ENCODE measurements at places on chromosomes 4 and X.

DNA sequence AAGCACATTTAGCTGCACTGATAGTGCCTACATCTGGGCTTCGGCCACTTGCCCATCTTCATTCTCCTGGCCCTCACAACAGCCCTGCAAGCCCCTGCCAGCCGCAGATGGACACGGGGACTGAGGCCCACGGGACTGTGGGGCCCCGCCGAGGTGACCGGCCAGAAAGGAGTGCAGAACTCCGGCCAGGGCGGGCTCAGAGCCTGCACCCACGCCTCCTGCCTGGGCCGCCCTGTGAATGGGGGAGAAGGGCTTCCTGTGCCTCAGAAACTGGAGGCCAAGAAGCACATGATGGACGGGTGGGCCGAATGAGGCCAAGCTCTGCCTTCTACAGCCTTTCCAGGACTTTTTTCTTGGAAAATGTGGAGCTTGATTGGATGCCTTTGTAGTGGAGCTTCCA is 35.7 kb upstream of the HGFAC start:
- DNase-seq = no peak

- no peak for DNase-seq
These were observed 19.0 kb downstream of the SMPX start for GRCh38 chrX:21738950-21739287.

DNA sequence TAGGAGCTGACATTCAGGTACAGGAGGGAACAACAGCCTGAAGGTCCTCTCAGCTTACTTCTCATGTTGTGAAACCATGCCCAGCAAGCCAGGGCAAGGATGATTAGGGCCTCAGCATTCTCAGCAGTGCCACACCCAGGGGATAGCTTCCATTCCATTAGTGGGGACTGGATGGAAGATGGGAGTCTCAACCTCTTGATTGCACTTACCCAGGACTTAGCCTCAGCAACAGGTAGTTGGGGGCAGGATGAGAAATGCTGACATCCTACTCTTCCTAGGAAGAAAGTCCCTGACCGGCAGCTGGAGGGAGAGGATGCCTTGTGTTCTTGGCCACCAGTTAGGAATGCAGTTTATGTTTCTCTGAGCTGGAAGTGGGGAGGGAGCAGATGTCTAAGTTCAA is 8.8 kb upstream of the BEX3 start:
- no peak for DNase-seq

DNA sequence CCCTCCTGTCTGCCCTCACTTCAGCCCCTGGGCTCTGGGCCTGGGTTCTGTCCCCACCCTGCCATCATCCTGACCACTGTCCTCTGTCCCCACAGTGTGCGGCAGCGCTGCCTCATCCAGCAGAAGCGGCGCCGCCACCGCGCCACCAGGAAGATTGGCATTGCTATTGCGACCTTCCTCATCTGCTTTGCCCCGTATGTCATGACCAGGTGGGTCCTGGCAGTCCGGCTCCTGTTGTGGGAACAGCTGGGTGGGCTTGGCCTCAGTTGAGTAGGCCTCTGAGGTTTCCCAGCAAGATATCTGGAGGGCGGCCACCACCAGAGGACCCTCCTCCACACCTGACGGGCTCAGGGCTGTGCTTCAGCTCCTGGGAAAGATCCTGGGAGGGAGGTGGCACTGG is 2.2 kb downstream of the GPR78 start:
- DNase-seq = no peak

DNA sequence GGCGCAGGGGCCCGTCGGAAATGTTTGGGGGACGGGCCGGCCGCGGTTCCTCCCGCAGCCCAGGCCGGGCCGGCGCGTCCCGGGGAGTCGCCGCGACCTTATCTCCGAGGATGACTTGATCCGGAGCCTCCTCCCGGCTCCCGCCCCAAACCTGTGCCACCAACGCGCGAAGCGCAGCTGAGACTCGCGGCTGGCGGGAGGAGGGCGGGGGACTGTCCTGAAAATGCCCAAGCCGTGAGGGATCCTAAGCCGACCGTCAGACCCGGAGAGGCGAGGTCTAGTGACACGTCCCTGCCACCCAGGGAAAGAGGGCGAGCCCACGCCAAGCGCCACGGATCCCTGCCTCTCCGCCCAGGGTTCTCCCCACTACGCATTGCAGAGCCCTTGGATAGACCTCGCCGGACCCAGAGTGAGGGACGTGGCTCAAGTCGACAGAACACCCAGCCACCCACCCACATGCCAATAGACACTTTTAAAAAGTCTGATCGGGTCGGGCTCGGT is 26.9 kb downstream of the UTP14A start:
- DNase-seq = no peak

- DNase-seq = no peak
These were observed 209.2 kb downstream of the TECRL start for GRCh38 chr4:64200001-64200555.

DNA sequence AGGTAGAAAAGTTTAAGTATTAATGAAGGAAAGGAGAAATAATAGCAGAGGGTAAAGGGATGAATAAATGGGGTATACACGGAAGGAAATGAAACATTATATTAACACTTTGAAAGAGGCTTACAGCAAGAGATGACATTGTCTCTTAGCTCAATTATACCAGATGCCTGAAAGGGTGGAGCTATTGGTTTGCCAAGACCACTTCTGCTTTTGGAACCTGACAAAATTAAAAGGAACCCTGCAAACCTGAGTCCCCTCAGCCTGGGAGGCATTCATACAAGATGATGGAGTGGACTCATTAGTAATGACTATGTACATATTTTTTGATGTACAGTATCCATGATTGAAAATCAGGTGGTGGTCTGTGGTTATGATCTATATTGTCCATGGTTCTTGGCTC is 45.1 kb upstream of the HPF1 start:
- no peak for DNase-seq

GRCh38 chr4:79652232-79652631 is 244.2 kb upstream of the GK2 start:
- DNase-seq = no peak

DNA sequence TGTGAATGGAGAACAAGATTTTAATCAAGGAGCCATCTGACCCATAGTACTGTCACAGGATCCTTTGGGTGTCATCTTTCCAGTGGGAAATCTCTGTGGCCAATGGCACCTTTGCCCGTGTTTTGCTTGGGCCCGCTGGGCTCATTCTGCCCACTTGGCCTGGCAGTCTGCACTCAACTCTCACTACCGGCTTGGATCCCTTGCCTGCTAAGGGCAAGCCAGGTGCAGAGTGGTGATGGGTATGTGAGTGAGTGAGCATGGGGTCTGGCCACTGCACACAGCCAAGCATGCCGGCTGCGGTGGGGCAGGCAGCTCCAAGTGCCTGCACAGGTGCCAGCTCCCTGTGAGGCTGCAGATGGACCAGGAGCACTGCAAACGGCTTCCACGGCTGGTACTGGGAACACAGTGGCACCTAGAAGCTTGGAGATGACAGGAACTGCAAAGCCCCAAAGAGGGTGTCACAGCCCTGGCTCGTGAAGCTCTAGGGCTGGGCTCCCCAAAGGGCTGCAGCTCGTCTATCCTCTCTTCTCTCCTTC is 454.5 kb downstream of the TMA16 start:
- no peak for DNase-seq

- no peak for DNase-seq
These were observed 1.3 kb downstream of the SYP start for GRCh38 chrX:49198540-49199314.

GRCh38 chrX:6120329-6120728 is 108.3 kb downstream of the NLGN4X start:
- DNase-seq = no peak

DNA sequence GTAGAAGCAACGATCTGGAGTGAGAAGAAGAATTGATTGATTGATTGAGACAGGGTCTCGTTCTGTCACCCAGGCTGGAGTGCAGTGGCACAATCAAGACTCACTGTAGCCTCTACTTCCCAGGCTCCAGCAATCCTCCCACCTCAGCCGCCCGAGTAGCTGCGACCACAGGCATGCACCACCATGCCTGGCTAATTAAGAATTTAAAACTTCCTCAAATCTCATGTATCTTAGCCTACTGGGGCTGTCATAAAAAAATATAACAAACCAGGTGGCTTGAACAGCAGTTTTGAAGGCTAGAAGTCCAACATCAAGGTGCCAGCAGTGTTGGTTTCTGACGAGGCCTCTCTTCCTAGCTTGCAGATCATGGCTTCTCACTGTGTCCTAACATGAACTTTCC is 18.3 kb upstream of the TBC1D9 start:
- no peak for DNase-seq

DNA sequence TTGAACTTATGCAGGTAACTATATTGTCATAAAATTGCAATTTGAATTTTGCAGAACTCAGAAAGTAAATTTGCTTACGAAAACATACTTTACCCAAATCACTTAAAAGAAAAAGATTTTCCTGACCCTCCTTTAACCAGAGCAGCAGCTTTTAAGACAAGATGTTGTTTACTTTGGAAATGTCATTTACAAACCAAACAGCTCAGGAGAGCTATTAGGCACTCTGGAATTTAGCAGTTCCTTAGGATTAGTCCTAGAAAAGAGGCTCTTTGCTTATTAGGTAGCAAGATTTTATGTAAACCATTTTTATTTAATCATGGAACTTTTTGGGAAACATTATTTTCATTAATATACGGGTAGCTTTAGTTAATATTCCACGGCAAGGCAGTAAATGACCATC is 765.7 kb upstream of the POU3F4 start:
- DNase-seq = no peak
